Kidney (tissue), 22 donors: ENCODE measurements at places on chromosomes 3 and 15. TPM values are rescaled to one million over a fixed set of nuclear protein-coding genes. Genes with fewer than 3 reads are reported as not detected.
A peak's percentile ranks its signal among the peaks of the same experiment; 100 is the strongest.

The CISH gene
- 30.8 TPM for total RNA-seq

The EBLN2 gene
- total RNA-seq = 4.5 TPM

The HIGD2B gene
- total RNA-seq = not detected

GRCh38 chr3:47949979-47950378 lies 66.2 kb downstream of the MAP4 start:
- no peaks in the 10 kb centered on the region for H3K4me1 ChIP-seq
- H3K27me3 ChIP-seq = no peaks in the 10 kb centered on the region
- H3K4me3 ChIP-seq = no peak overlapping the region

- DNase-seq = no peak
- no peak overlapping the region for H3K4me3 ChIP-seq
- no peaks in the 10 kb centered on the region for H3K36me3 ChIP-seq
Measured at GRCh38 chr3:55006244-55006676, 78.4 kb upstream of the LRTM1 start.

DNA sequence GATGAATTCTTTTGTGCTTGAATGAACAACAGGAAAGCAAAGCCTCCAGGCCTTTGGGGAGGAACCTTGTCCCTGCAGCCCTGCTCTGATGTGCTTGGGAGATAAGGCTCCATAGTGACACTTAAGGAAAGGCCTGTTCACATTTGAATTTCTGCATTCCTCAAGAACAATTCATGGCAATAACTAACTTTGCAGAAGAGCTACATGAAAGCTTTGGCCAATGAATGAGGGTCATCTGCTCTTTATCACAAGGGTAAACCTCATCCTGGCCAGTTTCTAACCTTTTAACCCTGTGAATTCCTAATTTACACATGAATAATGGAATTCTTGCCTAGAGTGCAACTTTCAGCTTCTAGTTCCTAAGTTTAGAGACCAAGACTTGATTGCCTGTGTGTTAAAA lies 5.6 kb downstream of the PRTG start:
- peaks cover 7% of the 10 kb centered on the region for H3K4me1 ChIP-seq
- DNase-seq = peak; percentile 44
- no peak overlapping the region for H3K4me3 ChIP-seq
- H3K27ac ChIP-seq = no peak overlapping the region
- no peaks in the 10 kb centered on the region for H3K36me3 ChIP-seq

DNA sequence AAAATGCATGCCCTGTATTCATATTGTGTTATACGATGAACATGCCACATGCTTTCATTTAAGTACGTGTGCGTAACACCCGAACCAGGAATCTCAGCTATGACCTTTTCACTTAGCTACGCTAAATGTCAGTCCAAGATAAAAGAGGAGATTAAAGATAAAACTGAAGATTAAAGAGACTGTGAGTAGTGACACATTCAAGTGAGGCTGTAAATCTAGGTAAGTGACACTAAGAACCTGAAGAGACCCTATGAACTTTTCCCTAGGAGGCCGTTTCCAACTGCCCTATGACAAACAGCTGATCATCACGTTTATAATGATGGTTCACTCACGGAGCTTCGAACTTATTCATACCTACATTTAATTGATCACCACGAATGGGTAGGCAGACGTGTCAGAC lies 32.2 kb downstream of the TFRC start:
- no peaks in the 10 kb centered on the region for H3K27me3 ChIP-seq
- H3K4me3 ChIP-seq = no peak overlapping the region
- no peak for DNase-seq

DNA sequence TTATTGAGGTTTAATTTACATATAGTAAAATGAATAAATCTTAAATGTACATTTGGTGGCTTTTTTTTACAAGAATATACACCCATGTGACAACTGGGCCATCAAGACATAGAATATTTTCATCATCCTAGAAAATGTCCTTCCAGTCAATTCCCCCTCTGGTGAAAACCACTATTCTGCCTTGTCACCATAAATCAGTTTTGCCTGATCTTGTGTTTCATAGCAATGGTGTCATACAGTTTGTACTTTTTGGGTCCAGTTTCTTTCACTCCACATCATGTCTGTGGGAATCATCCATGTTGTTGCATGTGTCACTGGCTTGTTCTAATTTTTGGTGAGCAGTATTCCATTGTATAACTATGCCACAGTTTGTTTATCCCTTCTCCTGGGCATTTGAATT lies 133.1 kb downstream of the PDCD6IP start:
- no peaks in the 10 kb centered on the region for H3K36me3 ChIP-seq
- no peak for DNase-seq
- H3K4me1 ChIP-seq = no peaks in the 10 kb centered on the region
- no peak overlapping the region for H3K4me3 ChIP-seq
- H3K27ac ChIP-seq = no peak overlapping the region

DNA sequence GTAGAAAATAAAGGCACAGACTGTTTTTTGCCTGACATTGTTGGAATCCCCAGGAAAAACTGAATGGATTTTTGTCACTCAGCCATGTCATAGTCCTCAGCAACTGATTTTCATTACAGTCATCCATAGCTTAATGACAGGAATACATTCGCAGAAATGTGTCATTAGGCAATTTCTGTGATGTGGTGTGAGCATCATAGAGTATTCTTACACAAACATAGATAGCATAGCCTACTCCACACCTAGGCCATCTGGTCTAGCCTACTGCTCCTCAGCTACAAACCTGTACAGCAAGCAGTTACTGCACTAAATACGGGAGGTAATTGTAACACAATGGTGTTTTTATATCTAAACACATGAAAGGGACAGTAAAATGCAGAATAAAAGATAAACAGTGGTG lies 34.4 kb upstream of the FBN1 start:
- H3K27ac ChIP-seq = no peak overlapping the region
- H3K4me1 ChIP-seq = no peaks in the 10 kb centered on the region
- H3K36me3 ChIP-seq = no peaks in the 10 kb centered on the region
- no peak for DNase-seq
- H3K4me3 ChIP-seq = no peak overlapping the region

DNA sequence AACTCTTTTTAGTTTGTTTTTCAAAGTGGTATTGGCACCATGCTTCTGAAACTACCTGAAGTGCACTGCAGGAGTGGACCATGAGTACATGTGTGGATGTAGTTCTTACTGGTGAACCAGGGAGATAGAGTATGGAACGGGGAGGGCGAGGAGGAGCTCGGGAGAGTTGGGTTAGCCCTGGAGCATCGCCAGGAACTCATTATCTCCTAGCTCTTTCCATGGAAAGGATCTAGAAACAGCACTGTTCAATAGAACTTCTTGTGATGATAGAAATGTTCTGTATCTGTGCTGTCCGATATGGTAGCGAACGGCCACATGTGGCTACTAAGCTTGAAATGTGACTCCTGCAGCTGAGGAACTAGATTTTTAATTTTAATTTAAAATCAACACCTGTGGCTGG lies 47.3 kb downstream of the VGLL4 start:
- H3K36me3 ChIP-seq = no peaks in the 10 kb centered on the region
- no peak overlapping the region for H3K27ac ChIP-seq
- DNase-seq = no peak
- H3K4me1 ChIP-seq = peaks cover 18% of the 10 kb centered on the region
- no peak overlapping the region for H3K4me3 ChIP-seq

DNA sequence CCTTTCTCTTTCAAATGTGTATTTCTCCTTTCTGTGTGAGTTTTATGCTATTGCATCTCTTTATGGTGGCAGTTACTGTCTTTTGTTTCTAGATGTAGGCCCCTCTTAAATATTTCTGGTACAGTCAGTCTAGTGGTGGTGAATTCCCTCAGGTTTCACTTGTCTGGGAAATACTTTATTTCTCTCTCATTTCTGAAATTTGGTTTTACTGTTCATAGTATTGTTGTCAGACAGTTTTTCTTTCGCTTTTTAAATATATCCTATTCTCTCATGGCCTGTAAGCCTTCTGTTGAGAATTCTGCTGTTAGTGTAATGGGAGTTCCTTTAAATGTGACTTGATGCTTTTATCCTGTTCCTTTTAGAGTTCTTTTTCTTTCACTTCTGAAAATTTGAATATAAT lies 874.0 kb downstream of the PLOD2 start:
- H3K27me3 ChIP-seq = no peaks in the 10 kb centered on the region
- DNase-seq = no peak
- H3K36me3 ChIP-seq = no peaks in the 10 kb centered on the region
- H3K27ac ChIP-seq = no peak overlapping the region

DNA sequence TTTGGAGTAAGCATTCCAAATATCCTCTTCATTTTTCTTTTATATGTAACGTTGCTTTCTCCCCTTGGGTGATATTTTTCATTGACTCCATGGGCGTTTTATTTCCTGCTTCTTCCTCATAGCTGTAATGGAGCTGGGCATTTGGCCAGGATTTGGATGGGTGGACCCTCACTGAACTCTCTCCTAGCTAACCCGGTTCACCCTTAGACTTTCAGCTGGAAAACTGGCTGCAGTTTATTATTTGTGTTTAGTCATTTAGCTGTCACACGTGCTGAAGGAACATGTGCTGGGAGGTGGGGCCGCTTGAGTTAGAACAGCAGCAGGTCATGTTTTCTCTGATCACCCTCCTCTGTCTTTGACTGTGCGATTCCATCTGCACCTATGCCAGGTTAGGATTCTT lies 407.6 kb downstream of the ZIC1 start:
- H3K27ac ChIP-seq = no peak overlapping the region
- no peaks in the 10 kb centered on the region for H3K4me1 ChIP-seq
- no peaks in the 10 kb centered on the region for H3K36me3 ChIP-seq
- no peaks in the 10 kb centered on the region for H3K27me3 ChIP-seq
- peak; percentile 50 for DNase-seq

GRCh38 chr3:172939651-172940293 lies 189.2 kb downstream of the ECT2 start:
- no peak overlapping the region for H3K4me3 ChIP-seq
- no peak for DNase-seq
- no peaks in the 10 kb centered on the region for H3K27me3 ChIP-seq
- H3K36me3 ChIP-seq = no peaks in the 10 kb centered on the region
- no peaks in the 10 kb centered on the region for H3K4me1 ChIP-seq

- peak; percentile 90 for DNase-seq
- H3K4me3 ChIP-seq = peak overlapping the region; percentile 36
- H3K36me3 ChIP-seq = no peaks in the 10 kb centered on the region
- no peaks in the 10 kb centered on the region for H3K27me3 ChIP-seq
Measured at GRCh38 chr3:113629584-113630421, 66.6 kb downstream of the USF3 start.

DNA sequence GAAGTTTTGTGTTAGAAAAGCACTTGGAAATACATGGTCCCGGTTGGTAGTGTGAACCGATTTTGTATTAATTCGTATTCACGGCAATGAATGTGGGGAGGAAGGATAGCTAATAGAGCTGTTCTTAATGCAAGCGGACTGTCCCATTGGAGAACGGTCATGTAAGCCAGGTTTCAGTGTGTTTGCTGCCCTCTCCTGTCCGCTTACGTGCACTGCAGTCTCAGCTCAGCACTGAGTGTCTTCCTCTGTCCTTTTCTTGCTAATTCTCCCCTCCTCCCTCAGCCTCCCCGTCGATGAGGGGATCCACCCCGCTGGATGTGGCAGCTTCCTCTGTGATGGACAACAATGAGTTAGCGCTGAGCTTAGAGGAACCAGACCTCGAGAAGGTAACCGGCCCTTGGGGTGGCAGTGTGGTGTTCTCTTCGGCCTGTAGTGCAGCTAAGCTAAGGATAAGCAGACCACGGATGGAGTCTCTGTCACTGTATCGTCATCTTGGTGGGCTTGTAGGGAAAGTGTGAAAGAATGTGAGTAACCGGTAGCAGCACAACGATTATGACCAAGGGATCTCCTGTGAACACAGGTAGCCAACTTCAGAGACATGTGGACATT lies 267.5 kb upstream of the CHRM5 start:
- H3K4me3 ChIP-seq = no peak overlapping the region
- DNase-seq = peak; percentile 89
- H3K27me3 ChIP-seq = no peaks in the 10 kb centered on the region
- no peak overlapping the region for H3K27ac ChIP-seq

DNA sequence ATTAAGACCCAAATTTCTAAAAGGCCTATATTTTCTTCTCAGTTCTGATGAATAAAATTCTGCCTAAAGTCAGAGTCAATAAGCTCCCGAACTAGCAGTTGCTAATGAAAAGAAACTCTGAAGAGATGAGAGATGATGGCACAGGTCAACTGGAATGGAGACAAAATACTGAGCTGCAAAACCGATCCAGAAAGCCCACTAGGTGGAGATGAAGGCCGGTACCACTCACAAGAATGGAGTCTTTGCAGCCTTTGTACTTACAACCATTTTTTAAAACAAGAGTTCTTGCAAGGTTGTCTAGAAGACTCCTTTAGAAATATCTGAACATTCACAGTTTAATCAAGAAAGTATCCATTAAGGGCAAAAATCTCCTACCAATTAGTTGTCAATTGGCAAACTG lies 119.9 kb upstream of the TJP1 start:
- no peak overlapping the region for H3K27ac ChIP-seq
- H3K27me3 ChIP-seq = no peaks in the 10 kb centered on the region
- H3K4me1 ChIP-seq = peaks cover 3% of the 10 kb centered on the region
- H3K4me3 ChIP-seq = no peak overlapping the region
- no peaks in the 10 kb centered on the region for H3K36me3 ChIP-seq
- DNase-seq = no peak
